ENCODE measurements at places on chromosomes 16 and 17. TPM values are rescaled to one million over a fixed set of nuclear protein-coding genes. Genes with fewer than 3 reads are reported as not detected.

The NFATC2IP gene
- total RNA-seq, result 34.5 TPM

The GNG13 gene
- not detected for total RNA-seq

The ACSF3 gene
- 29.9 TPM for total RNA-seq

The TMEM132E gene
- total RNA-seq, result not detected

DNA sequence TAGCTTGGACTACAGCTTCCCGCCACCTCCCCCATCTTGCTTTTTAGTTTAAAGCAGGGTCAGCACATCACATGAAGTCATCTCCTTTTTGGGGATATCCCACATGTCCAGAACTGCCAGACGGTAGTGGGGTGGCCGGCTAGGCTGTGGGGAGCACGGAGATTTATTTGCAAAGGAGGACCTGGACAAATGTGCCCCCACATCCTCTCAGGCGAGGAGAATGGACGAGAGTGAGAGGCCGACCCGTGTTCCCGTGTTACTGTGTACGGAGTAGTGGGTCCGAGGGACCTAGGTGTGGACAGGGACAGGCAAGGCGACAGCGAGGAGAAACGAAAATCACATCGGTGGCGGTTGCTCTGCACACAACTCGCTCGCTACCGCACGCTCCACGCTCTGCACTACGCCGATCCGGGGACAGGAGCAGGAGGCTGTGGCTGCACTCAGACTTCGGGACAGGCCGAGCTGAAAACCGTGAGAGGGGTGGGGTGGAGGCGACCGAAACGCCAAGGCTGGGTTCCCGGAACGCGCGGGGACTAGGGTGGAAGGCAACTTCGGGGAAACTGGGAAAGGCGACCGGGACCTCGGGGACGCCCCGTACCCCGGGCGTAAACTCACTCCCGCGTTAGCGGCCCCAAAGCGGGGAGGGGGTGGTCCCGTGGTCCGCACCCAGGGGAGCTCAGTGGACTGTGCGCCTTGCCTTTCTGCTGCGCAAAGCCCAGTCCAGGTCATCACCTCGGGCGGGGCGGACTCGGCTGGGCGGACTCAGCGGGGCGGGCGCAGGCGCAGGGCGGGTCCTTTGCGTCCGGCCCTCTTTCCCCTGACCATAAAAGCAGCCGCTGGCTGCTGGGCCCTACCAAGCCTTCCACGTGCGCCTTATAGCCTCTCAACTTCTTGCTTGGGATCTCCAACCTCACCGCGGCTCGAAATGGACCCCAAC is at the start of gene MT1A:
TSS of gene MT1A (plus strand) at position 853 of the 937 bp plus-strand sequence. CDS start at position 926, 73 bp downstream.
- DNase-seq, result peak; percentile 51

DNA sequence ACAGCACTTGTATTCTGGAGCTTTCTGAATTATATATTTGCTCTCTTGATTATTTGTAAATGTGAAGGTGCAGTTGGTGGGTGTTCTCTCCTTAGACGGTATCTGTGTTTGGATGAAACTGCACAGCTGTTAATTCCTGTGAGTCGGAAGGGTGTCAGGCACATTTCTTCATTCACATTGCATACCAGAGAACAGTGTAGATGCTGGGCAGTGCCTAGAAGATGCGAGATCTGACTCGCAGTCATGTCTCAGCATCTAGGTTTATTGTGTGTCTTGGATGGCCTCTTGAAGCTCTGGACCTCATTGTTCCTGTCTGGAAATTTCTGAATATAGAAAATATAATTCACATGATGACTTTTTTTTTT is 61.2 kb downstream of the CLEC16A start:
- no peak for DNase-seq

DNA sequence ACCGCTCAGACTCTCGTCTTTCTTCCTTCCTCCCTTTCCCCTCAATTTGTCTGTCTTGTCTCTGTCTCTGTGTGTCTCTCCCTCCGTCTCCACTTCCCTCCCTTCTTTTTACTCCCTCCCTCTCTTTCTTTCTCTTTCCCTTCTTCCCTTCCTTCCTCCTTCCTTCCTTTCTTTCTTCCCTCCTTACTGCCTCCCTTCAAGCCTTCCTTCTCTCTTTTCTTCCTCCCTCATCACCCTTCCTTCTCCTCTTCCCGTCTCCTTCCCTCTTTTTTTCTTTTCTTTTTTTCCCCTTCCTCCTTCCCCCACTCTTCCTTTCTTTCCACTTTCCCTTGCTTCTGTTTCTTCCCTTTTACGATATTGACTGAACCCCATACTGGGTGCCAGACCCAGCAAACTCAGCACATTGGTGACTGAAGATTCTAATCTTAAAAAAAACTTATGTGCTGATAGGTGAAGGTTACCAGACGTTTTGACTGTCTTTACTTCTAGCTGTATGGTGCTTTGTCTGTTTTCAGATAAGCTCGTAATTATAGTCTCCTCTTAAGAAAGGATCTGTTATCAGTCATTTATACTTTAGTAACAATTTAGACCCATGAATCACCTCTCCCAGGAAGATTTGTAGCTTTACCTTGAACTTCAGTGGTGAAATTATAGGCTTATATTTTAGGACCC is 481 bp upstream of the BRD7 start:
- DNase-seq, result no peak

- DNase-seq, result peak; percentile 12
These were observed 23.6 kb downstream of the CENPV start for GRCh38 chr17:16329519-16330271.

DNA sequence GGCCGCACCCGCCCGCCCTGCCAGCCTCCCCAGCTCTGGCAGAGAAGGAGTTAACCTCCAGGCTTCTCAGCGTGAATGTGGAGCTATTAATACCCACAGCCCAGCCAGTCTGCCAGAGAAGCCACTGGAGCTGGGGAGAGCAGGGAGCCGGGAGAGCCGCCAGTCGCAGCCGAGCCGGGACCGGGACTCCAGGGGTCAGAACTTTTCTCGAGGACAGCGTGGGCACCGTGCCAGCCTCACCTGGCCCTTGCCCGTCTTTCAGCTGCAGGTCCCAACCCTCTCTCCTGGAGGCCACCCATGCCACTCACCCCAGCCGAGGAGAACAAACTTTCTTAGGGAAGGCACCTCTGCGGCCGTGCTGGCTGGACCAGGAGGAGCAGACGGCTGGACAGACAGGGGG is 33.8 kb upstream of the SBK1 start:
- DNase-seq, result no peak

- DNase-seq, result no peak
These were observed 5.4 kb downstream of the GAS7 start for GRCh38 chr17:10192972-10193371.

DNA sequence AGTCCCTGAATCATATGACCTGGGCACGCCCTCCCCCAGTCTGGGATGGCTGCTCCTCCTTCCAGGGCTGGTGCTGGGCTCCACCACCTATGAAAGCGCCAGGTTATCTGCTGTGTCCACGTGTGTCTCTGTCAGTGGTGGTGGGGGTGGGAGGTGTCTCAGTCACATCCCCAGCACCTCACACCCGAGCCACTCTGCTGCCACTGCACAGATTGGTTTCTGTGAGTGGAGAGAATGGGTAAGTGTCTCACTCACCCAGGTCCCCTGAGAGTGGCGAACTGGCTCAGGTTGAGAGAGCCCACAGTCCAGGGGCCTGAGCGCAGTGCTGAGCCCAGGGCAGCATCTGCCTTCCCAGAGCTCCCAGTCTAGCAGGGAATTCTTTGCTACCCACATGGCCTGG is 79.0 kb downstream of the PLD6 start:
- DNase-seq, result no peak

DNA sequence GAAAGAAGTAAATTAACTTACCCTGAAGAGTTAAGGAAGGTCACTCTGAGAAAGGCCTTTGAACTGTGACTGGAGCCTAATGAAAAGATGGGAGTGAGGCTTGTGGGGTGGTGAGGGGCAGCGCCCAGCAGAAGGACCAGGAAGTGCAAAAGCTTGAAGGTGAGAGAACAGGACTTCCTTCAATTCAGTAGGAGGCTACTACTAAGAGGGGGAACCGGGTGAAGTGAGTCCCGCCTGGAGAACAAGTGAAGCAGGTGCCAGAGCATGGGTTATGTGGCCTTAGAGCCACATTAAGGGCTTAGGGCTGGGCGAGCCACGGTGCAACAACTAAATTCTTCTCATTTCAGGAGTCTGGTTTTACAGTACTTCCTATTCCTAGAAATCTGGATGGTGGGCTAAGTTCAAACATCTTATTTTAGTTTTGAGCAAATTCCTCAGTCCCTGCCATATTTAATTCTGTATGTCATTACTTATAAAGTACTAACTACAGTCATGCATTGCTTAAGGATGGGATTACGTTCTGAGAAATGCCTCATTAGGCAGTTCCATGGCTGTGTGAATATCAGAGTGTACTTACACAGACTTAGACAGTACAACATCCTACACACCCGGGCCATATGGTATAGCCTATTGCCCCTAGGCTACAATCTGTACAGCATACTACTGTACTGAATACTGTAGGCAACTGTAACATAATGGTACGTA is 5.1 kb downstream of the CFAP20 start:
- DNase-seq, result no peak

DNA sequence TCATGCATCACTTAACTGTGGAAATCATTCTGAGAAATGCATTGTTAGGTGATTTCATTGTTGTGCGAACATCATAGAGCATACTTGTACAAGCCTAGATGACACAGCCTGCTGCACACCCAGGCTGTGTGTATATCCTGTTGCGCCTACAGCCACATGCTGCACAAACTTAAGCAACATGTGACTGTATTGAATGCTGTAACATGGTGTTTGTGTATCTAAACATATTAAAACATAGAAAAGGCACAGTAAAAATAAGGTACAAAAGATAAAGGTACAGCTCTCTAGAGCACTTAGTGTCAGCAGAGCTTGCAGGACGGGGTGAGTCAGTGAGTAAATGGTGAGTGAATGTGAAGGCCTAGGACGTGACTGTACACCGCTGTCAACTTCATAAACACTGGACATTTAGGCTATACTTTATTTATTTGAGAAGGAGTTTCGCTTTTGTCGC is 11.9 kb downstream of the FOXK2 start:
- DNase-seq, result no peak

GRCh38 chr16:30649725-30650368 is 913 bp upstream of the PRR14 start:
- peak; percentile 27 for DNase-seq
